Endodermal cell (in vitro differentiated cells): ENCODE measurements at places on chromosomes 3 and 15. TPM values are rescaled to one million over a fixed set of nuclear protein-coding genes. Genes with fewer than 3 reads are reported as not detected.
A peak's percentile ranks its signal among the peaks of the same experiment; 100 is the strongest.

GRCh38 chr3:126758882-126759281 lies 54.8 kb downstream of the CHCHD6 start:
- H3K4me3 ChIP-seq = no peak overlapping the region
- no peaks in the 10 kb centered on the region for H3K4me1 ChIP-seq
- no peak for DNase-seq
- no peaks in the 10 kb centered on the region for H3K36me3 ChIP-seq

Gene XCR1
- total RNA-seq = not detected in 2 replicates

DNA sequence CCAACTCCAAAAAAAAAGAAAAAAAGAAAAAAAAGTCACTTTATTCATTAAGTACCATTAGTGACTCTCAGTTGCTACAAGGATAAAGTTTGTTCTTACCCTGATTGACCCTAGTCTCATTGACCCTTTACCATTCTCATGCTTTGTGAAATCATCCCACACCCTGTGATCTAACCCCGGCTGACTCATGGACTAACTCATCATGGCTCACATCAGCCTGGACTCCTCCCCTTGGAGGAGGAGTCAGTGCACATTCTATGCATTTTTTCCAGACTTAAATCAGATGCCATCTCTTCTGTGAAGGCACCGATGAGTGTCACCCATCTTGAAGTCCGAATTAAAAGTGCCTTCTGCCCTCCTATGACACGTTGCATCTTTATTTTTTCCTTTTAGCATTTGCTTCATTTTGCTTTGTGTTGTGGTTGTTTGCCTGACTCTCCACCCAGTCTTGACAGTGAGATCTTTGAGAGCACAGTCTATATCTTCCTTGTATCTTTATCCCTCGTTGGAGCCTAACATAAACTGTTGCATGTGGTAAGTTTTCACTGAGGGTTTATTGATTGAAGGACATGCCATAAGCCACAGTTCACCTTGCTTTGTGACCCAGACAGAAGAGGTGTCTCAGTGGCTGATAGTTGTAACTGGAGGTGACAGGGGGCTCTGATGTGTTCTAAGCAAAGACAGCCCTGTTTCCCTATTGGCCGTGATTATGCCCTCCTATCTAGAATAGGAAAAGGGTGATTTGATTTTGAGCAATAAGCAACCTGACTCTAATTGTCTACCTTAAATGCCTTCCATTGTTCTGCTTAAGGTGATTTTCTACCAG lies 72.1 kb downstream of the IL1RAP start:
- no peaks in the 10 kb centered on the region for H3K4me1 ChIP-seq
- H3K36me3 ChIP-seq = no peaks in the 10 kb centered on the region
- peak; percentile 73 for DNase-seq
- H3K27me3 ChIP-seq = no peaks in the 10 kb centered on the region

DNA sequence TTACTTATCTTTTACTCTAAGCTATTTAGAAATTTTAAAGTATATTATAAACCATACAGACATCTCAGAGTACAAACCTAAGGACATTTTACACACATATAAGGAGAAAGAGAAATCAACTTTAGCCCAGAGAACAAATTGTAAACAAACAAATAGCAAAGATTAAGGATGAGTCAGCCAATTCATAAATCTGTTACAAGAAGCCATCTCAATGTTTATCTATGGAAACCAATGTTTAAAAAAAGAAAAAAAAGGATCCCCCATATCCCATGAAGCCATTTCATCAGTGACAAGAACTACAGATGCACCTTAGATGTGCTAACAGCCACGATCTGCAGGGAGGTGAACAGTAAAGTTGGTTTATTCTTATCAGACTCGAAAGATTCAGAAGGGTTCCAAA lies 437.1 kb downstream of the SHQ1 start:
- H3K27ac ChIP-seq = no peak overlapping the region
- peaks cover 19% of the 10 kb centered on the region for H3K4me1 ChIP-seq
- no peak overlapping the region for H3K4me3 ChIP-seq
- DNase-seq = no peak
- no peaks in the 10 kb centered on the region for H3K36me3 ChIP-seq
- H3K27me3 ChIP-seq = no peaks in the 10 kb centered on the region

DNA sequence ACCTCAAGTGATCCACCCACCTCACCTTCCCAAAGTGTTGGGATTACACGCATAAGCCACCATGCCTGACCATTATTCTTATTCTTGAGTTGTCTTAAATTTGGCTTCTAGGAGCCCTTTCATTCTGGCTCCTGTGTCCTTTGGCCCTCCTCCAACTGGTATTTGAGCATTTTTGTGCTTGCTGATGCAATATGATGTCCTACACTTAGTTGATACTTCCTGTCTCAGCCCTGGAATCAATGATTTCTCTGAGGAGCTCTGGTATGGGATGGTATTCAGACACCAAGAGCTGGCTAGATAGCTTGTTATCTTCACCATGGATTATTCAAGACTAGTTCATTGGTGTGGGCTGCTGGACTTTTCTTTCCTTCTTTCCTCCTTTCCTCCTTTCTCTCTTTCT lies 25.4 kb downstream of the ZNF621 start:
- no peak overlapping the region for H3K4me3 ChIP-seq
- H3K27me3 ChIP-seq = no peaks in the 10 kb centered on the region
- H3K36me3 ChIP-seq = no peaks in the 10 kb centered on the region
- DNase-seq = no peak
- no peak overlapping the region for H3K27ac ChIP-seq

DNA sequence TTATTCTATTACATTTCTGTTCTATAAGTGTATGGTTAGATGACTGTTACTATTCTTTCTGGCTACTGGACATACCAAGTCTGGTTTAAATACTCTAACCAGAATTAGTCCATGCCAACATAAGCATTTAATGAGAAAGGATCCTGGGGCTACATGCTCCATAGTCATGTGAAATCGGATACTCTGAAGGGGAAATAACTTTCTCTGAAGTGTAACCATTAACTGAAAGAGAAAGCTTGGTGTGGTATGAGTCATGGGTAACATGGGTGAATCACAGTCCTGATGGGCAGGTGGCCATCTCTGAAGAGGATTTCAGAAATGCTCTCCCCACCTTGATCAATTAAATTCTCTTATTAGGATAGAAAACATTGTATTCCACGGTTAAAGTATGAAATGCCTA lies 69.4 kb downstream of the FHIT start:
- no peaks in the 10 kb centered on the region for H3K27me3 ChIP-seq
- DNase-seq = no peak
- no peak overlapping the region for H3K4me3 ChIP-seq
- no peaks in the 10 kb centered on the region for H3K4me1 ChIP-seq

DNA sequence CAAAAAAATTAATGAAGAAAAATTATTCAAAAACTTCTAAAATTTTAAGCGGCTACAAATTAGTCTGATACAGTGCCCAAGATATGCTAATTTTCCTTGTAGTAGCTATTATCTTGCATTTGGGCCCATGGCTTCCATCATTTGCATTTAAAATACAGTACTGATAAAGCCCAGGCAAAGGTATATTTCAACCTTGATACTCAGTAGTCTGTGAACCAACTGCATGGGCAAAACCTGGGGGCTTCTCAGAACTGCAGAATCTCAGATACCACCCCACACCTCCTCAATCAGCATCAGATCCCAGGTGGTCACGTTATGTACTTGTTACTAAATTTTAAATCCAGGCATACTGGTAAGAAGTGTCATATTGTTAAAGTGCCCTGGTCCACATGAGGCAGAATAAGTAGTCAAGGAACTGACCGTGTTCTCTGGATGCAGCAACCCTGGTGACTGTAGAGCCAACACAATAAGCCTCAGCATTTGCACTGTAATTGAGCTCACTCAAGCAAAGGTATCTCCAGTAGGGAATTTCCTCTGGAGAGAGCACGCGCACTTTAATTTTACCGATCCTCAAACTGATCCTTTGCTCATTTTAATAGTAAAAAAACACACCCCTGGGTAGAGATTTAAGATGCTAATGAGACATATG lies 31.9 kb downstream of the ZNF385D start:
- H3K36me3 ChIP-seq = no peaks in the 10 kb centered on the region
- no peak overlapping the region for H3K4me3 ChIP-seq

- no peak overlapping the region for H3K4me3 ChIP-seq
- H3K27ac ChIP-seq = no peak overlapping the region
- H3K27me3 ChIP-seq = peaks cover 5% of the 10 kb centered on the region
- no peaks in the 10 kb centered on the region for H3K4me1 ChIP-seq
- peak; percentile 89 for DNase-seq
Measured at GRCh38 chr3:135106445-135106844, 311.4 kb downstream of the EPHB1 start.

GRCh38 chr3:117768581-117768980 lies 1059.0 kb downstream of the TUSC7 start:
- no peaks in the 10 kb centered on the region for H3K36me3 ChIP-seq
- no peaks in the 10 kb centered on the region for H3K4me1 ChIP-seq
- no peak for DNase-seq
- no peaks in the 10 kb centered on the region for H3K27me3 ChIP-seq

Gene LRRC31
- not detected in 3 replicates for total RNA-seq

GRCh38 chr3:176078906-176079305 lies 1118.4 kb downstream of the TBL1XR1 start:
- H3K27me3 ChIP-seq = no peaks in the 10 kb centered on the region

DNA sequence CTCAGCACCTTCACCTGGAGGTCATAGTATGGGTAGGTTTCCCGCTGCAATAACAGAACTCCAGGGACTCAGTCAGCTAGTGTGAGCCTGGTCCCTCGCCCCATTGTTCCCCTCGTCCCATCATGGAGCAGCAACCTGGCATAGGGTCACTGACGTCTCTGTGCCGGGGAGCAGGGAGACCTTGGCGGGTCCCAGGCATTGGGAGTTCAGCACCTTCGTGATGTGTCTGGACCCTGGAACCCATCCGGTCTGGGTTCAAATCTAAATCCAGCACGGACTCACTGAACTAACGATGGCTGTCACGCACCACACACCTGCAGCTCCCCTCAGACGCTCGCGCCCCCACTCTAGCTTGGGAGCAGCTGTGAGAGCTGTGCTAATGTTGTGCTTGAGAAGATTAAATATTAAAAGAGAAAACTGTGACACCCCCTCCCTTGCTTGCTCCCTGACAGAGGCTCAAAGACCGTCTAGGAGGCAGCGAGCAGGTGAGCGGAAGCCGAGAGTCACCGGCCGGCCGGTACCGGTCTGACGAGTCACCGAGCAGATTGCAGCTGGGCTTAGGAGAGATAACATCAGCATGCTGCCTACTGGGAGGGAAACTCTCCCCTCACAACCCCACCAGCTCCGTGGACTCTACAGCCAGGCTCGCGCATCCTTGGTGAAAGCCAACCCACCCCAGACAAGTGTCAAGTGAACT lies 742 bp downstream of the PLA2G4F start:
- H3K36me3 ChIP-seq = peaks cover 20% of the 10 kb centered on the region
- DNase-seq = no peak
- no peaks in the 10 kb centered on the region for H3K4me1 ChIP-seq
- H3K4me3 ChIP-seq = no peak overlapping the region
- H3K27ac ChIP-seq = no peak overlapping the region

DNA sequence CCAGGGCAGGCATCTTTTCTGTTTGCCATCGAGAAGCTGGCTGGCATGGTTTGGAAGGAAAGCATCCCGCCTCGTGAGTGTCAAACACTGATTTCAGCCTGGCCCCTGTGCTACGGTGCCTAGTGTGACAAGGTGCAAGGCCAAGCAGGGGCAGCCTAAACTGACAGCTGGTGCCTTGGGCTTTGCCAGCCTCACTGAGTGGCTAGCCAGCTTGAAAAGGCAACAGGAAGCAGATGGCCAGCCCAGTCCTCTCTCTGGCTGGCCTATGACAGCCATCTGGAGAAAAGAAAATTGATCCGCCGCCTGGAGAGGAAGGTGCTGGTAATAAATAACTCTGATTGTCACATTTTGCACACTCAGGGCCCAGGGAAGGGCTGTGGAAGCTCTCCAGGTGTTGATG lies 52.2 kb downstream of the C3orf85 start:
- DNase-seq = peak; percentile 51
- peak overlapping the region; percentile 44 for H3K27ac ChIP-seq
- no peaks in the 10 kb centered on the region for H3K36me3 ChIP-seq
